ENCODE measurements at places on chromosomes 4 and X.

- DNase-seq, result no peak
These were observed 3.0 kb upstream of the SHOX start for GRCh38 chrX:627510-627981.

- no peak for DNase-seq
These were observed 145.4 kb downstream of the FNIP2 start for GRCh38 chr4:158914218-158914617.

DNA sequence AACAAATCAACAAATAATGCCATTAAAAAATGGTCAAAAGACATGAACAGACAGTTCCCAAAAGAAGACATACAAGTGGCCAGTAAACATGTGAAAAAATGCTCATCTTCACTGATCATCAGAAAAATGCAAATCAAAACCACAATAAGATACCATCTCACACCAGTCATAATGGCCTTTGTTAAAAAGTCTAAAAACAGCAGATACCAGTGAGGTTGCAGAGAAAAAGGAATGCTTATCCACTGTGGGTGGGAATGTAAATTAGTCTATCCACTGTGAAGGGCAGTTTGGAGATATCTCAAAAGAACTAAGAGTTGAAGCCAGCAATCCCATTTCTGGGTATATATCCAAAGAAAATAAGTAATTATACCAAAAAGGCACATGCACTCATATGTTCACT is 668.1 kb upstream of the CPEB2 start:
- no peak for DNase-seq

DNA sequence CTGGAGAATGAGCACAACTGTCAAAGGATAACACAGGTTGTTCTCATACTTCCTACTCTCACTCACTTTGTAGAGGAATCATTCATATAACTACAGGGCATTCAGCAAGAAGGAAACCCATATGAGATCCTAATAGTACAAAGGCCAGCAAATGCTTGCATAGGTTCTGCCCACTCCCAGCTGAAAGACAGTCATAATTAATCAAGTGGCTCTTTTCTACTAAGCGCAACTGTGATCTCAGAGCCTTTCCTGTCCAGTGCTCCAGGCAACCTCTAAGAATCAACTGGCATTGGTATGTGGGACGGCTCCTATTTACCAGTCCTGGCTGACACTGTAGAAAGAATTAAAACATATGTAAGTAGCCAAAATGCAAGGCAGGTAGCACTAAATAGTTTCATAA is 18.9 kb upstream of the MND1 start:
- no peak for DNase-seq

GRCh38 chr4:92830771-92831170 is 527.0 kb downstream of the GRID2 start:
- no peak for DNase-seq

GRCh38 chr4:987624-988513 is 1.0 kb downstream of the IDUA start:
- no peak for DNase-seq

DNA sequence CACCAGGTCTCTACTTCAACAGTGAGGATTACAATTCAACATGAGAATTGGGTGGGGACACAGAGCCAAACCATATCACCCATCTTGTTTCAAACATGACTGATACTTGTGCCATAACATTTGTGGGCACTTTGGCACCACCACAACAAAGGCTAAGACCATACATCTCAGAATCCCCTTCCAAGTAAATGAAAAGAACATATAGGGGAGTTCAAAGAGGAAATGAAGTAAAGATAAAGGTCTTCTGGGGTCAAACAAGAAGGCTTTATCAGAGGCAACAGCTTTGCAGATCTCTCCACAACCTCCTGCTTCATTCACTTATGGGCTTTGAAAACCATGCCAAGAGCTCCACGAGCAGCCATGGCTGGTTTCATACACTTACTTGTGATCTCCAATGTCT is 122.7 kb downstream of the ANKRD50 start:
- no peak for DNase-seq

DNA sequence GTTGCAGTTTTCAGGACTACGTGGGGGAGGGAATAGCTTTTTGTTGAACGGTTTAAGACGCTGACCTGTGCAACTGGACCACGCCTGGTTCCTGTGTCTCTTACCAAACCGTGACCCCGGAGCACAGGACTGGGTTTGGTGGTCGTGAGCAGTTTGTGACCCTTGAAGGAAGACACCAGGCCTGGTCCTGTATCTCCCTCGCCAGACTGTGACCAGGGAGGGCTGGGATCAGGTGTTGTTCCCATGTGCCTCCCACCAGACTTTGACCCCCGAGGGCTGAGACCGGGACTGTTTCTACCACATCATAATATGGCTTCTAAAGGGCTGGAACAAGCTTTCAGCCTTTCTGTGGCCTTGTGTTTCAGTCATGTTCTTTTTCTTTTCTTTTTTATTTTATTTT is 683 bp downstream of the EBP start:
- DNase-seq, result no peak

DNA sequence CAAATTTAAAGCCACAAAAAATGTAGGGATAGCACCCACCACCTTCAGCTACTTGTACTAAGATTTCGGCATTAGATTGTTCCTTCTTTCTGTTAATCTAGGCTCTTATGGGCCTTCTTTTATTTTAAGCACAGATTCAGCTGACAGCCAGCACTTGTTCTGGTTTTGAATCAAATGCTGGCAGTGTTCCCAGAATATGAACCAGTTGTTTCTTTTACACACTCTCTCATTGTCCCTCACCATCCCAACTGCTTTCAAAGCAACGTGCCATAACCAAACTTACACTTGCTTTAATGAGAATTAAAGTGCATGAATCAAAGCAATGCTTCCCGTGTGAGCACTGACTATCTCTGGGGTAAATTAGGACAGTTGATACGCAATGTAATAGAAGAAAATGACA is 744.5 kb upstream of the FAM241A start:
- DNase-seq, result no peak

DNA sequence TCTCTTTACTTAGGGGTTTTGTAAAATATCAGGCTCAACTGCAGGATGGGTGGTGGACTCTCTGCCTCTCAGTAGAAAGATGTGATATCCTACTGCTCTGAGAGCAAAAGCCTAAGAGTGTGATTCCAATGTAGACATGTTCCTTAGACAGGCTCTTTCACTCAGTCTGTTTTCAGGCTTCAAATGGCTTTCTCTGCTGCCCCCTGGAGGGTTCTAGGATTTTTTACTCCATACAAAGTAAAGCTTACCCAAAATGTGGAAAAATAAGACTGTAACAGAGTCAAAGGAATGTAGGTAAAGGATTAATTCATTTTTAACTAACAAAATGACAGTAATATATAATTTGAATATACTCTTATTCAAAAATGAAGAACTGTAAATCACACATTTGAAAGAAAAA is 32.1 kb downstream of the ZGRF1 start:
- peak; percentile 29 for DNase-seq

DNA sequence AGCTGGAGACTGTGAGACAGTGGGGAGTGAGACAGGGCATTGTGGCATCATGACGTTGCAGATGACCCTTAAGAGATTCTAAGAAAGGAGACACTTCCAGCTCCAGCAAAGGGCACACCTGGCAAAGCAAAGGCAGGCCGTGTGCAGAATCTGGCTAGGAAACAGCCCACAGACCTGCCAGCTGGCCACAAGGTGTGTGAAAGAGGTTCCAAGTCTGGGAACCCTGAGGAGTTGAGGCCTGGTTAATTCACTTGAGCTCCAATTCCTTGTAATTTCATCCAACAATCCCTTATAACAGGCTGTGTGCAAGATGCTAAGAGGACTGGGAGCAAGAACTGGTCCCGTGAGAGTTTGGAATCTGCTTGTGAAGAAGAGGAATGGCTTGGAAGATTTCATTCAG is 72.8 kb upstream of the FAM9A start:
- no peak for DNase-seq

GRCh38 chr4:20065952-20066351 is 185.8 kb upstream of the SLIT2 start:
- DNase-seq, result no peak

GRCh38 chr4:92012899-92013867 is 290.6 kb upstream of the GRID2 start:
- DNase-seq, result no peak

DNA sequence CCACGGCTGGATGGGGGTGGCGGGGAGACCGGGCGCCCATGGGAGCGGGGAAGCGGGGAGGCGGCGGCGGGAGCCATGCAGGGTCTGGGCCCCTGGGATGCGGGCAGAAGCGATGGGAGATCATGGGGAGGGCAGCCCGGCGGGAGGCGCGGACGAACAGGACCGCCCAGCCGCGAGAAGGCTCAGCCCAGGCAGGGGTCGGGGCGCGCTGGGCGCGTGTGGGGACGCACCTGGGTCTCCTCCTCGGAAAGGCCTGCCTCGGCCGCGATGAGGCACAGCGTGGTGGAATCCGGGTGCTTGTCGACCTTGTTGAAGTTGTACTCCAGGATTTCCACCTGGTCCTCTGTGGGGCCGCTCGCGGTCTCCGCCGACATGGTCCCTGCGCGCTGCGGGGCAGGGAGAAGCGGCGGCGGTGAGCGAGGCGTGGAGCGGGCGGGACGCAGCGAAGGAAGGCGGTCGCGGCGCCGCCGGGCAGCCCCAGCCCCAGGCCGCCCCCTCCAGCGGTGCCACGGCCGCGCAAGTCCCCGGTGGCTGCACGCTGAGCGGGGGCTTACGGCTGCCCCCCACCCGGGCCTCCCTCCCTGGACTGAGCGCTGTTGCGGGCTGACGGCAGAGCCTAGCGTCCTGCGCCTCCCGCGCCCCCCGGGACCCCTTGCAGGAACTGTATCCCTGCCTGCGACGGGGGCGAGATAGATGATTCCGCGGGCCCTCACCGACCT is 25.3 kb downstream of the HOPX start:
- DNase-seq, result no peak

DNA sequence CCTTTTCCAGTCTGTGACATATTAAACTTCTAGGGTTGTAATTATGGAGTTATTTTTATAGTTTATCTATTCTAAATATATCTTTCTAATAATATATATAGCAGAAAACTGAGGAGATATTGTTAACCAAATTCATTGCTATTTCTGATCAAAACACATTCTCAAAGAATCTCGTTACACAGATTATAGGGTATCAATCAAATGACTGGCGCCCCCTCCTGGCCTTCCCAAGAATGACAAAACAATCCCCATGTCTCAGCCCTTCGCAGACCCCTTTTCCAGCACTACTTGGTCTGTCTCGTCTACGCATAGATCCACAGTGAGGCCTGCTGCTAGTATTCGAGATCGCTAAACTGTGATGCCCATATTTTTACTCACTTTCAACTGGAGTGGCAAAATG is 209.3 kb downstream of the GPC3 start:
- no peak for DNase-seq

DNA sequence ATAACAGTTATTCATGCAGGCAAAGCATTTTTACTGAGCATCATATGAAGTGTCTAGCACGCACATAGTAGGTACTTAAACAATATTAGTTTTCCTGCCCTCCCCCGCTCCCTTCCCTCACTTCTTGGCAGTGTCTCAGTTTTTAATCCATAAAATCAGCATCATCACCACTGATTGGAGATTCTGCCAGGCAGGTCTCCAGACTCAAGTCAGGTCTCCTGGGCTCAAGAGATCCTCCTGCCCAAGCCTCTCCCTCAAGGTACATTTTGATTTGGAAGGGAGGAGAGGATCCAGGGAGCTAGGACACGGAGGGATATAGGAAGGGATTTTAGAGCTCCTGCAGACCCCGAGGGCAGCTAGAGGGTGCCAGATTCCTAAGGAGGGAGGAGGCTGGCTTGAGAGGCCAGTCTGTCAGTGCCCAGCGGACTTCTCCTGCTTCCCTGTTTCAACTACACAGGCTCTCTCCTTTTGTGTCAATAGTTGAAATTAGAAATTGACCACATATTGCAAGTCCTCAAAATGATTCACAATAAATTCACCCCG is 4.4 kb upstream of the FAT1 start:
- no peak for DNase-seq

- no peak for DNase-seq
These were observed 16.1 kb upstream of the STARD8 start for GRCh38 chrX:68631336-68631735.

GRCh38 chrX:8913655-8914409 is 112.6 kb upstream of the FAM9A start:
- no peak for DNase-seq

DNA sequence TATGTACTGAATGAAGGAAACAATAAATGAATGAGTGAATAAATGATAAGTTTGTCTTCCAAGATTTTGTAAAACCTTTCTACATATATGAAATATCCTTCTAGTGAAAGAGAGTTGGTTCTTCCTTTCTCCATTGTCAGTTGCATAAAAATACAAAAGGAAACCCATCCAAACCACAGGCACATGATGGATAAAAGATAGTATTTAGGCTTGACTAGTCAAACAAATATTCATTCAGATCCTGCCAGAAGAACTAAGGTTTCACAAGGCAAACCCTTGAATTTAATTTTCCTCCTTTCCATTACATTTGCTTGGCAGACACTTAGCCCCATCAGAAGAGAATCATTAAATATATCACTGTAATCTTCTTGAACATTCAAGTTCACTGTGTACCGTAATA is 208.4 kb downstream of the COL25A1 start:
- no peak for DNase-seq

- no peak for DNase-seq
These were observed 115.9 kb upstream of the PDLIM3 start for GRCh38 chr4:185651137-185651677.

- DNase-seq, result no peak
These were observed 28.4 kb upstream of the NDST3 start for GRCh38 chr4:118005883-118006282.

DNA sequence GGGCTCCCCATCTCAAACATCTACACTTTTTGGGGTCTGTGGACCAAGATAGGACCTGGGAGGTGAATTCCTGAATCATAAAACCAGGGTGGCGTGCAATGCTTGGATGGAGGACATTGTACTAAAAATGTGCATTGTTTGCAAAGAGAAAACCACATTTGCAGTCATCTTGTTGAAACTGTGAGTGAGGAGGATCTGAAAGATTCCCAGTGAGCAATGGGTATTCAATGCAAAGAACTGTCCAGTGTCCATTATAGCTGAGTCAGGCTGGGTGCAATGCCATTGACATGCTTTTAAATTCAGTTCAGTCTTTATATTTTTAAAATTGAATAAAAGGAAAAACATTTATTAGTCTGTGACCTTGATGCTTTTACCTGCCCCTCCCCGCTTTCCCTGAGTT is 215.7 kb downstream of the STK32B start:
- DNase-seq, result no peak

DNA sequence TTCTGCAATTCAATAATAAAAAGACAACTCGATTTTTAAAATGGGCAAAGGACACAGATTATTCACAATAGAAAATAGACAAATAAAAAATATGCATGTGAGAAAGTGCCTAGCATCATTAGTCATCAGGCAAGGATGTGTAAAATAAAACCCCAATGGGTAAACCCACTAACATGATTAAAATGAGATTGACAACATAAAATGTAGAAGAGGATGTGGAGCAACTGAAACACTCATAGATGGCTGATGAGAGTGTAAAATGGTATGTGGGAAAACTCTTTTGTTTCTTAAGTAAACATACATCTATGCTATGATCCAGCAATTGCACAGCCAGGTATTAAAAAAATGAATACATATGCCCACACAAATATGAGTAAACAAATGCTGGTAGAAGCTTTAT is 177.6 kb downstream of the IQCM start:
- no peak for DNase-seq

GRCh38 chrX:37347420-37347819 is 1.7 kb upstream of the PRRG1 start:
- DNase-seq, result no peak

Measured in GF-D8 (cell line).